ENCODE measurements at places on chromosomes 7 and 10.

DNA sequence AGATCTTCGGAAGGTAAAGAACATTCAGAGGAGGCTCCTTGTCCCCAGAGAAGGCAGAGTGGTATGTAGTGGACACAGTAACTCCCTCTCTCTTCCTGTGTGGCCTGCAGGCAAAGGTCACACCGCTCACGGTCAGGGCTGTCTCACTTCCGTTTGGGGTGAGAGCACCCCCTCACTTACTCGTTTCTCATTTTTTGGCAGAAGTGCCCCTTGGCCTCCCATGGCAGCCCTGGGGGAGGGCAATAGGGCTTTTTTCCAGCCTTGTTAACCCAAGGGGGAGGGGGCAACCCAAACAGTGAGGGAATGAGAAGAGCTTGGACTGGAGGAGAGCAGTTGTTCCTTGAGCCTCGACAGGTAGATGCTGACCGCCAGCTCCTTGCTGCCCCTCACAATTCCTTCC is 31.8 kb upstream of the SRGN start:
- DNase-seq = no peak

- DNase-seq = no peak
These were observed 96.3 kb downstream of the LRRTM3 start for GRCh38 chr10:67022099-67022498.

DNA sequence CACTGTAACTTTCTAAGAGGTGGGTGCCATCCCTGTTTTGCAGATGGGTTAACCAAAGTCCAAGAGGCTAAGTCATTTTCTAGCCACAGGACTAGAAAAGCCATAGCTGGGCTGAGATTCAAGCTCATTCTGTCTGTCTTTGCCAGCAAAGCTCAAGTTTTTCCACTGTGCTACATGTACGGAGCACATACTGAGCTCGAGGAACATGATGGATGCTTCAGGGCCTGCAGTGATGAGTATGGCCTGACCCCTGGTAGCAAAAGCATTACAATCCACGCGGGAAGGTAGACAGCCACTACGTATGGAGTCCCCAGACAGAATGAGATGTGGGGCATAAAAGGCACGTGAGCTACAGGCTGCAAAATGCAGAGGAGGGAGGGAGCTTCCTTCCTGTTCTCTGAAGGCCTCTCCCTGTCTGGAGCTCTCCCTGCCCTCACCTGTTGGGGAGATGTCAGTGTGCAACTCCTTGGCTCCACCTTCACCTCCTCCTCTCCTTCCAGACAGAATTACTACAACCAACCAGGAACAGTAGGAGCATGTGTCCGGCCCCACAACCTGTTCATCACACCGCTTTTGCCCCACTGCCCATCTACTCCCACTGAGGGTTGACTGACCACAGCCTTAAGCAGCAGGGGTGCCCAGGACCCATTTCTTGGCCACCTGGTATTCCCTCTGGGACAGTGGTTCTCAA is 16.4 kb downstream of the ITPRIP start:
- DNase-seq = no peak

DNA sequence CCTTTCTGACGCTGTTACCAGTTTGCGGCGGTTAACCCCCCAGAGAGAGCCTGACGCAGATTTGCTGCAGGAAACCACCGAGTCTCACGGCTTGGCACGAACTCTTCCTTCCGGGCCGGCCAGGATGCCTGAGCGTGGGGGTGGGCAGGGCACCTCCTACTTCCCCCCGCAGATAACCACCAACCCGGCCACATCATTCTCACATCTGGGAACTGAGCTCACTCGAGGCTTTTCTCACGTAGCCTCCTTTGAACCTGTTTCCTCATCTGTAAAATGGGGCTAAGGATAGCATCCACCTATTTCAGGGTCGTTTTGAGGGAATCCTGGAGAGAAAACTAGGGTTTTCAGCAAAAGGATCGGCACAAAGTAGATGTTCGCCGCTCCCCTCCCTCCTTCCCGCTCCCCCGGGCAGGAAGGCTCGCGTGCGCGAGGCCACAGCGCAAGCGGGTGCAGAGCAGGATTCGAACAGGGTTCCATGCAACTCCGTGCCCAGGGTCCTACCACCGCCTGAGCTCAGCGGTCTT is 23.6 kb downstream of the DDIT4 start:
- peak; percentile 97 for DNase-seq

DNA sequence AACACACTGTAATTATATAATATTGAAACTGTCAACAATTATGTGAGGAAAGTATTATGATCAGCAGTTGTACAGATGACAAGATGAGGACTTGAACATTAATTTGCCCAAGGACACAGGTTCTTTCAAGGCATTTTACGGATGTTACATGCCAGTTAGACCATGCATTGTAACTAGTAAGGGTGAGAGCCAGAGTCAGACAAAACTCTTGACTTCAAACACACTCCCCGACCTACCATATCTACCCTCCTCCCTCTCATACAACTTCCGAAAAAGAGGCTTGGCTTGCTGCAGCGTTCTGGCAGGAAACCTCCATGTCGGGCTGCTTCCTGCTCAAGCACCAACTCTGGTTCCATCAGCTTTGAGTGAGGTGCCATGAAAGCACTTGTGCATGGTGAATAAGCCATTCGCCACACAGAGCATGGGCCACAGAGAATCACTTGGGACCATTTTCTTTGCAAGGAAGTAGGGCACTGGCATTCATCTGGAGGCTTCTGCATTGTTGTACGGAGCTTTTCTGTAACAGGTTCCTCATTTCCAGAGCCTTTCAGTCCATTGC is 53.2 kb downstream of the FOXI2 start:
- DNase-seq = no peak

GRCh38 chr7:44769776-44770294 is 21.2 kb downstream of the ZMIZ2 start:
- peak; percentile 59 for DNase-seq

DNA sequence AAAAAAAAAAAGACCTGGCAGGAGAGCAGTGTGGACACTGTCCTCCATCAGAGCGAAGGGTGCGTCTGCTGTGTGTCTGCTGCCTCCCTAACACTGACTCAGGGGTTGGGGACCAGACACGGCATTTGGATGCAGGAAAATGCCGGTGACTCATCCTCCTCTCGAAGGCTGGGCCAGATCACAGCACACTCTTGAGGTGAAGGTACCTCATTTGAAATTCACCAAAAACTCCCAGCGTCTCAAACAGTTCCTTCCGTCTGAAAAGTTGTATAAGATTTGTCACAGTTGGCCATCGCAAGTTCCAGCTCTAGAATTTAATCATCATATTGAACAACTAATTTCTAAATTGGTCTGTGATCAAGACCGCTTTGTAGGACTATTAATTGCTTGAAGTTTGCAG is 118.1 kb upstream of the LYZL2 start:
- DNase-seq = peak; percentile 63

GRCh38 chr10:77737608-77738007 is 100.0 kb upstream of the KCNMA1 start:
- DNase-seq = peak; percentile 98

DNA sequence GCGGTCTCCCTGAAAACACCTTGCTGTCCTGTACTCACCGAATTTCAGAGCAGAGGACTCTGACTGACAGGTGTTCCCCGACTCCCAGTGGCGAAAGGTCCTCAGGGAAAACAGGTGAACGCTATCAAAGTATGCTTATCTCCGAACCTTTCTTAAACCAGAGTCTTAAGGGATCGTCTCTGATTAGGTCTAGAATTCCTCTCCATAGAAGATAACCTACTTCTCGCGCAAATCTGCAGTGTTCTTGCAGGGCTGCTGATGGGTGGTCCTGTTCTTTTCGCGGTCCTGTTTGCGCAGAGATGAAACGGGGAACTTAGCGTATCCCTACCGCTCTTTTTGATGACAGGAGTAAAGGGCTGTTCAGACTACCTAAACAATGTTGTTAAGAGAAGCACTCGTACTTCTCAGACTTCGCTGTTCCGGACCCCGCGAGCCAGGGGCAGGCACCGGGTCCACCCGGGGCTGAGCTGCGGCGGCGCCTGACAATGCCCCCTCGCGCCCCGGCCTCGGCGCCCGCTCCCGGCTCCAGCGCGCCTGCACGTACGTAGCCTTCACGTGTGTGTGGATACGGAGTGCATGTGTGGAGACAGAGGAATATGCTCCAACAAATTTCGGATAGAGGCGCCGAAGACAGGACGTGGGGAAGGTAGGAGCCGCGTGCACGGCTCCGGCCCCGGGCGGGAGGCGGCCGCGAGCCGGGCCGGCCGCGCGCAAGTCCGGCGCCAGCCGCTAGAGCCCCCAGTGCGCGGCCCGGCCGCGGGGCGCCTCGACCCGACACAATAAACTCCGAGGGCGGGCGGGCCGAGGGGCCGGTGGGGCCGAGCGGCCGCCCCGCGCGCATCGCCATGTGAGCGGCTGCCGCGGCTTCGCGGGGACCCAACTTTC is 766 bp upstream of the ZMYND11 start:
- peak; percentile 50 for DNase-seq

All from fibroblast of skin of back (primary cell).